ENCODE measurements at places on chromosomes 5 and 9. TPM values are rescaled to one million over a fixed set of nuclear protein-coding genes. Genes with fewer than 3 reads are reported as not detected.

FAM120AOS gene
- 58.2 TPM for total RNA-seq

NR6A1 gene
- 0.16 TPM for total RNA-seq

IFNA2 gene
- not detected for total RNA-seq

HRCT1 gene
- 10.1 TPM for total RNA-seq

KIAA0825 gene
- total RNA-seq, result 3.0 TPM

CCDC69 gene
- total RNA-seq, result 204 TPM

CBY3 gene
- total RNA-seq, result not detected

SPINK4 gene
- not detected for total RNA-seq

ARL15 gene
- total RNA-seq, result 19.7 TPM

Measured in gastroesophageal sphincter (tissue), 4 donors.